ENCODE measurements at places on chromosomes 16 and 17.

DNA sequence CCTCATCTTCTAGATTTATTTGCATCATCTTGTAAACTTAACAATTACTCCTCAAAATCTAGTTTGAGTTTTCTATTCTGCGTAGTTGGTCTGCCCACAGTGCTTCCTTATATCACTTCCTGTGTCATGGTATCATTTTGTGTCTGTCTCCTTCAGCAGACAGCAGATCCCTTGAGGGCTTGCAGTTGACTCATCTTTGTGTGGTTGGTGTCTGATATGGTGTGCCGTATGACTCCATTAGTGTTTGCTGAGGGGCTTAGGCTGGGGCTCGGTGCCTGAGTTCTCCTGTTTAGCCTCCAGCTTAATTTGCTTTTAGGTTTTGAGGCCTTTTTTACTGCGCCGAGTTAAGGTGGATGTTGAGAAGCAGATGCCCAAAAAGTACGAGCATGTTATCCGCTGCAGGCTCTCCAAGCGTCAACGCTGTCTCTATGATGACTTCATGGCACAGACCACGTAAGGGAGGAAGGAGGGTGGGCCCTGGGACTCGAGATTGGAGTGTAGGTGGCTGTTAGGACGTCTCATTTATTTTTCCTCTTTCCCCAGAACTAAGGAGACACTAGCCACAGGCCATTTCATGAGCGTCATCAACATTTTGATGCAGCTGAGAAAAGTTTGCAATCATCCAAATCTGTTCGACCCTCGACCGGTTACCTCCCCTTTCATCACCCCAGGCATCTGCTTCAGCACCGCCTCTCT, 16.9 kb downstream of the SRCAP start:
- H3K4me3 ChIP-seq = peak overlapping the region; percentile 64
- H3K36me3 ChIP-seq = peaks cover 96% of the 10 kb centered on the region
- H3K4me1 ChIP-seq = peaks cover 20% of the 10 kb centered on the region
- peak overlapping the region; percentile 98 for H3K27ac ChIP-seq
- H3K27me3 ChIP-seq = no peaks in the 10 kb centered on the region

- H3K36me3 ChIP-seq = no peaks in the 10 kb centered on the region
- DNase-seq = no peak
- no peaks in the 10 kb centered on the region for H3K4me1 ChIP-seq
- peaks cover 27% of the 10 kb centered on the region for H3K27me3 ChIP-seq
- no peak overlapping the region for H3K4me3 ChIP-seq
Measured at GRCh38 chr17:51491416-51491815, 231.1 kb downstream of the UTP18 start.

DNA sequence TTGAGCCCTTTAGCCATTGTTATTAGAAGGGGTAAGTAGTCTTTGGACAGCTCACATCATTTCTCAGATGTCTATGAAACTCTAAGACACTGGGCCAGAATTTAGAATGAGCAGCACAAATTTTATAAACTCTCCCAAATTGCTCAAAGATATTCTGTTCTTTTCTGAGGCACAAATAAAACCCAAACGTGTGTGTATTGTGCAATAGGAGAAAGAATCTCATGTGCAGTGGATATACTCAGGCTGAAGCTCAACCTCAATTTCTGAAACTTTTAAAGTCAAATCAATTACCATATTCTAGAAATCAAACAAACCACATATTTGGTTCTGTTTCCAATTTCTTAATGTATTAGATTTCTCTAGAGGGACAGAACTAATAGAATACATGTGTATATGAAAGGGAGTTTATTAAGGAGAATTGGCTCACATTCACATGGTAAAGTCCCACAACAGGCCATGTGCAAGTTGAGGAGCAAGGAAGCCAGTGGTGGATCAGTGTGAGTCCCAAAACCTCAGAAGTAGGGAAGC, 403.6 kb downstream of the RBFOX1 start:
- no peak for DNase-seq
- H3K4me3 ChIP-seq = no peak overlapping the region
- H3K27ac ChIP-seq = no peak overlapping the region
- H3K4me1 ChIP-seq = no peaks in the 10 kb centered on the region
- no peaks in the 10 kb centered on the region for H3K27me3 ChIP-seq

DNA sequence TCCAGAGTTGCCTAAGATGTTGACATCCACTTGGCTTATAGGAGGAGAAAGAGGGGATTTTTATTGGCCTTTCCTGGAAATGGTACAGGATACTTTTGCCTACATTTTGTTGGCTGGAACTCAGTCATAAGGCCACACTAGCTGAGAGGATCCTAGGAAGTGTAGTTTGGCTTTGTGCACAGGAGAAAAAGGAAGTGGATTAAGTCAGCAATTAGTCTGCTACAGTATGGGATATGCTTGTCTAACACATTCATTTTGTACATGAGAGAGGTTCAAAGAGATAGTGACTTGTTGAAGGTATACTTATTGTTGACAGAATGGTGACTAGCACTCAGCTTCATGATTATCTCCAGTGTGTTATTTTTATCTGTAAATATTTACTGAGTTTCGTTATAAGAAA, 10.3 kb downstream of the UTP18 start:
- DNase-seq = no peak
- H3K36me3 ChIP-seq = peaks cover 99% of the 10 kb centered on the region
- no peak overlapping the region for H3K4me3 ChIP-seq
- H3K4me1 ChIP-seq = peaks cover 37% of the 10 kb centered on the region

GRCh38 chr17:72226322-72226721, 105.5 kb downstream of the SOX9 start:
- no peaks in the 10 kb centered on the region for H3K27me3 ChIP-seq
- no peak for DNase-seq
- H3K4me3 ChIP-seq = no peak overlapping the region
